Substantia nigra (tissue), 51 donors: ENCODE measurements at places on chromosomes 16 and 17.

- DNase-seq = no peak
Measured at GRCh38 chr17:32258383-32259140, 7.1 kb upstream of the RHBDL3 start.

- DNase-seq = no peak
Measured at GRCh38 chr16:48525201-48526057, 84.6 kb downstream of the N4BP1 start.

- DNase-seq = no peak
Measured at GRCh38 chr17:62163847-62164246, 98.8 kb upstream of the MED13 start.

GRCh38 chr17:76416899-76417298 is 32.5 kb downstream of the SPHK1 start:
- DNase-seq = no peak

DNA sequence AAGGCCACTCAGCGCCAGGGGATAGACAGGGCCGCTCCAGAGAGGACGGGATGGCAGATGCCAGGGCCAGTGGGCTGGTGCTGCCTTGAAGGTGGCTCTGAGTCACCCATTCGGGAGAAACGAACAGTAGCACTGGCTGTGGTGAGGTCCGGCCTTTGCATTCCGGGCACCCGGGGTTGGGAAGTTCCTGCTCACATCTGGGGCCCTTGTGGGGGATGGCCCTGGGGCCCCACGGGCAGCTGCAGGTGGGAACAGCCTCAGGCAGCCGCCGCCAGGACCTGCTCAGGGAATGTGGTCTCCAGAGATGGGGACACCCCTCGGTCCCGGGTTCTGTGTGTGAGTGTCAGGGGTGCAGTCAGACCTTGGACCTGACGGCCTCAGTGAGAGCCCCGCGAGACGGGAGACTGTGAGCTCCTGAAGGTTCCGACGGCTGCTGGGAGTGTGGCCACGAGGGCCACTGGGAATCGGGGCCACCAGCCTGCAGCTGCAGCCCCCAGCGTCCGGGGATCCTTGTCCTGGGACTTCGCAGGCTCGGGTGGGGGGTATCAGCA is 1.4 kb downstream of the CBFA2T3 start:
- no peak for DNase-seq

GRCh38 chr16:88322500-88322970 is 60.2 kb upstream of the ZNF469 start:
- no peak for DNase-seq

- no peak for DNase-seq
Measured at GRCh38 chr17:83155128-83156121, 76.0 kb downstream of the METRNL start.

- DNase-seq = no peak
Measured at GRCh38 chr16:89448656-89449055, 41.7 kb downstream of the ANKRD11 start.

DNA sequence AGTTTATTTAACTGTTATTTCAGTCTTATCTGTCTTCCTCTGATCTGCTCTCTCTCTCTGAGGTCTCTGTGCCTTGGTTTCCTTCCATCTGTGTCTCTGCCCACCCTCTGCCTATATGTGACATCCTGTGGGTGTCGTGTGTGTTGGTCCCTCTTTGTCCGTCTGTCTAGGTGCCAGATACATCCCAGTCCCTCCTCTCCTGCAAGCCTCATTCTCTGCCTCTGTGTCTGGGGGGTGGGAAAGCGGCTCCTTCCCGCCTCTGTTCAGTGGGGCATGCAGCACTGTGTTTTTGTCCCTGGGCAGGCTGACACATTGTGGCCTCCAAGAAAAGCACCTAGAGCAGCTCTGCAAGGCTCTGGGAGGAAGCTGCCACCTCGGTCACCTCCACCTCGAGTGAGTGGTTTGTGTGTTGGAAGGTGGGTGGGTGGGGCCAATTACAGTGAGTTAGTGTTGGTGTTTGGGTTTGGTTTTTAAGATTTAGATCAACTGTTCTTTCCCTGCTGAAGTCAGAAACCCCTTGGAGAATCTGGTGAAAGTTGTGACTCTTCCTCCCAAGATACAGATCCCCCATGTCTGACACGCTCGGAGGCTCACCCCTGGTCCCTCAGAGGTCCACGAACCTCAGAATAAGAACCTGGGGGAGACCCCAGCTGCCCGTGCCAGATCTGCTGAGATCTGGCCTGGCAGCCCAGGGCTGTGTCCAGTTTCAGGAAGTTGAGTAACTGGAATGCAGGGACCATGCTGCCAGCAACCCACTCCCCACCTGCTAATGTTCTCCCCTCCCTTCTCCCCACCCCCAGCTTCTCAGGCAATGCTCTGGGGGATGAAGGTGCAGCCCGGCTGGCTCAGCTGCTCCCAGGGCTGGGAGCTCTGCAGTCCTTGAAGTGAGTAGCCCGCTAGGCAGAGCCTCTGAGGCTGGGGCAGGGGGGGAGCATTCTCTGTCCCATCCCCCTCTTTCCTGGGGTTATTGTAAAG is 50.9 kb upstream of the CPNE2 start:
- DNase-seq = no peak

DNA sequence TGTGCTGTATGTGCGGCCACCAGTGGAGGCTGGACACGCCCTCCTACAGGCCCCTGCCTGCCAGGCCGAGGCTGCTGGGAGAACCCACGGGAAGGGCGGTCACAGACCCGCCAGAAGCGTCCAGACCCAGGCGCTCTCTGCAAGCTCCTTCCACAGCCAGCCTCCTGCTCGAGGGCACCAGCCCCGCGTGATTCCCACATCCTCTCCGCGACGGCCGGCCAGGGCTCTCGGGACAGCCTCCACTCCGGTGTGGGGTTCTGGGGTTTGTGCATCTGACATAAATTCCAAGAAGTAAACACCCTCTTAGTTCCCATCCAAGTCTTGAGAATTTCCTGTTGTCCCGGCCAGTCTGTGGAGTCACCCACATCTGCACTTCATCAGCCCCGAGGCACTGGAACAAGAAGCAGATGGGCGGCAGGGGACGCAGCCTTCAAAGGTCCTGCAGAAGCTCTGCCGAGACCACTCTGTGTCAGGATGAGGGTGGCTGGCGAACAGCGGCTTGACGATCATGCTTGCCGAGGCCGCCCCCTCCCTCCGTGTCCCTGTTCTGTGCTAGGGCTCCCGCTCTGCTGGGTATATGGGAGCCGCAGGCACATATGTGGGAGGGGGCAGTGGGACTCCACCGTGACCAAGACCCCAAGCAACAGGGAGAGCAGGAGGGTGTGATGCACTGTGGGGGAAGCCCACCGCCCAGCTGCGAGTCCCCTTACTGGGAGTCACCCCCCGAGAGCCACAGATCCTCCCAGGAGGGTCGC is 2.4 kb upstream of the TMEM204 start:
- DNase-seq = no peak

- peak; percentile 41 for DNase-seq
Measured at GRCh38 chr16:58128181-58128631, 975 bp downstream of the CFAP20 start.

- DNase-seq = no peak
Measured at GRCh38 chr16:51825779-51826178, 674.7 kb upstream of the SALL1 start.

- no peak for DNase-seq
Measured at GRCh38 chr16:52563767-52564611, 17.0 kb upstream of the TOX3 start.

DNA sequence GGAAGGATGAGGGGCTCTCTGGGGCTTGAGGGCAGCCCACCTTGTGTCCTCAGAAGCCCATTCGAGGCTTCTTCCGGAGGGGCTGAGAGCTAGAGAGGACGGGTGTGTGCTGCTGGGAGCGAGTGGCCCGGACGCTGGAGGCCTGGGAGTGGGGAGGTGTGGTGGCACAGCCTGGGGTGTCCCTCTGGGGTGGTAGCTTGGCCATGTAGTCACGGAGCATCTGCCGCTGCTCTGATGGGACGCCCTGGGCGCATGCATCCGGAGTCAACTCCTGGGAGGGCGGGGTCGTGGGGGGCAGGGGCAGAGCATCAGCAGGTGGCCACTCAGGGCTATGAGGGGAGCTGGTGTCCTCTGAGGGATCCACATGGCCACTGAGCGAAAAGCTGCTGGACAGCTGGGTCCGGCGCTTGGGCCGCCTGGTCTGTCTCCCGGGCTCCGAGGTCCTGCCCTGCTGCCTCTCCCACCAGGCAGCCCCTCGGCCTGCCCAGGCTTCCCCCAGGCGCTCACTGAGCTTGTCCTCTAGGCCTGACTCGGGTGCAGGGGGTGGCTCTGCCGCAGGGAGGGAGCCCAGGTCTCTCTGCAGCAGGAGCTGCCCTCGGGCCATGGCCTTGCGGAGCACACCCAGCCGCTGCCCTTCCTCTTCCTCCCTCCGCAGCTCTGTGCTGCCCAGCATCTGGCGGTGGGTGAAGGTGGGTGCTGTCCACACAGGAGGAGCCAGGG is 7.8 kb downstream of the TAF1C start:
- DNase-seq = no peak

- no peak for DNase-seq
Measured at GRCh38 chr17:82384051-82384729, 12.6 kb downstream of the UTS2R start.

DNA sequence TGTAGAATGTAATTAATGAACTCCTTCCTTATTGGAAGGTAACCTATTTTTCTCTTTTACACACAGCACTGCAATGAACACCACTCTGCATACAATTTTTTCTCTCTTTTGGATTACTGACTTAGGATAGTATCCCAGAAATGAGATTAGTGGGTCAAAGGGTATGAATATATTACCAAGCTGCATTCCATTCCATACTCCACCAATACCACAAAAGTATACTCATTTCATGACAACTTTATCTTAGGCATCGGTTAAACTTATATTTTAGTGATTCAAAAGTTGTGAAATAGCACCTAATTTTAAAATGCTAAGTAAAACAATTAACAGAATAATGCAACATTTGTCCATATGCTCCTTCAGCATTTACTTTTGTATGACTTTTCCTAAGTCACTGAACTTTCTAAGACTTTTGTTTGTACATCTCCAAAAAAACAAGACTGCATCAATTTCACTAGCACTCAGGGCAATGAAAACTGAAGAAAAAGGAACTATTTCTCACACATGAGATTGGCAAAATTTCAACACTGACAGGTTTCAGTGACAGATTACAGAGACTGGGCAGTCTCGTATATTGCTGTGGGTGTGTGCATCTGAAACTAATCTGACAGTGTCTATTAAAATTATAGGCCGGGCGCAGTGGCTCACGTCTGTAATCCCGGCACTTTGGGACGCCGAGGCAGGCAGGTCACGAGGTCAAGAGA is 32.1 kb downstream of the HELZ start:
- DNase-seq = no peak

DNA sequence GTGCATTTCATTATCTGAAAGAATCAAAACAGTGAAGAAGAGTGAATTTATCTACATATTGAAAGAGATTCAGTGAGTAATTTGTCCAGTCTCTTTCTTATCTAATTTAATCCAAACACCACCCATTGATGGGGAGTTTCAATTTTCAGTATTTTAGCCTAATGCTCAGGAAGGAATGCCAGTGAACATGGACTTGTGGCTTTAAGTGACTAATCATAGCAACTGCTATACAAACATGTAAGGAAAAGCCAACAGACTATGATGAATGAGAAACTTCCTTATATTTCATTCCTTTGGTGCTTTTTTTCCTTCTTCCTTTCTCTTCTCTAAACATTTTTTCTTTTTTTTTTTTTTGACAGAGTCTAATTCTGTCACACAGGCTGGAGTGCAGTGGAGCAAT is 885.8 kb downstream of the KCNJ2 start:
- DNase-seq = no peak

- DNase-seq = no peak
Measured at GRCh38 chr16:65950211-65950610, 416.3 kb upstream of the CDH5 start.

- DNase-seq = no peak
Measured at GRCh38 chr17:58611331-58611730, 80.5 kb downstream of the TEX14 start.

- no peak for DNase-seq
Measured at GRCh38 chr17:14616528-14616927, 315.6 kb downstream of the HS3ST3B1 start.

DNA sequence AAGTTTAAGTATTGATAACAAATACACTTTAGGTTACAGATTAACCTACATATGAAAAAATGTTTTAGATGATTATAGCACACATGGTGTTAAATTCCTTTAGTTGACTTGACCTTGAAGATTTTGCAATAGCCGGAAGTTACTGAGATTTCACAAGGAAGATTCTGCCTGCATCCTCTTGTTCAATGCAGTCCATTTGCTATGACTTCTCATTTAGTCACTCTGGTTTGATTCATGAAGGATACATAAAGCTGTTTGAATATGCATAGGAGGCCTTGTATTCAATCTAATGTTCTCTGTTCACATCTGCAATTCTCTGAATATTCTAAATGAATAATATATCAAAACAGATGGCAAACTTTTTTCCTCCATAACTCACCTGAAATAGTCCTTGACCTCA is 870.2 kb upstream of the GOT2 start:
- no peak for DNase-seq

DNA sequence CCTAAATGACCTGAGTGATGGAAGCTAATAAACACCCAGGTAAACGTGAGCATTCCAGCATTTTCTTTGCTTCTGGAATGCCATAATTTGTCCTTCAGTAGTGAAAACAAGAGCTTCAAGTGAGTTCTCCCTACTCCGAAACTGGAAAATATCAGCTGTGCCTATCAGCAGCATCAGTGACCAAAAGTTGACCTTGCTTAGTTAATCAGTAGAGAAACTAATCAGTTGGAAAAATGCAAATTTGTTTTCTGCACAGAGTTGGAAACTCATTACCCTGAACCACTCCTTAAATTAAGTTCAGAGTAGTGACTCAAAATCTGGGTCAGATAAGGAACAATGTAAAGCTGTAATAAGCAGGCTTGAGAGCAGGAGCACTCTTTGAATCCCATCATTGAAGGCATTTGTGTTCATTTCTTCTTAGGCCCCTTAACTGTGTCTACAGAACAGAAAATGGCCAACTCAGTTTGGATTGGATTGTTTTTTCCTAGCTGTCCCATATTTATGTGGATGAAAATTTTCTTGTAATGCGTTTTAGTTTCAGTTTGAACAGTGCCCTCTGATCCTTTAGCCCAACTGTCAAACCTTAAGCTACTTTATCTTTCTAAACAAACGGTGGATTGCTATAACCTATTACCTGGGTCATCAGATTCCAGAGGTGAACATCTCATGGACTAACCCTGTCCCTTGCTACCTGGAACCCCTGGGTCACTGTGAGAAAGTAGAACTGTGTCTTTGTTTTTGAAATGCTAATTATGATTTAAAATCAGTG is 290.4 kb downstream of the TOX3 start:
- no peak for DNase-seq

DNA sequence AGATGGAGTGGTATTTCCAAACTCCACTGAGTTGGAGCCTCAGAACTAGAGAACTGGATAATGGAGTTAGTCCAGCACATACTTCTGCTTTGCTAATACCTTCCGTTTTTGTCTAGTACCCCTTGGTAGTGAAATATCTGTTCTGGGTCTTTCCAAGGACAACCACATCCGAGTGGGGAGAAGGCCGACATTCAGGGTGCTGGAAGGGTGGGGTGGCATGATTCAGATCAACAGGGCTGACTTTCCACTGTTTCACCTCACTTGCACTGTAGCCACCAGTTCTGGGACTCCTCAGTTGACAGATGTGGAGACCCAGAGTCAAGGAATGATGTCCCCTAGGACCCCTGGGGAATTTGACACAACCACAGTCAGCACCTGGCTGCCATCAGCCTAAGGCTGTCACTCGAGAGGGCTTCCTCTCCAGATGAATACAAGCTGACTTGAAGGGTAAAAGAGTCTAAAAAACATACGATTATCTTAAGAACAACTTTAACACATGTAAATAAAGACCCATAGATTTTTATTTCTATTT is 84.8 kb upstream of the HNF1B start:
- DNase-seq = no peak

- no peak for DNase-seq
Measured at GRCh38 chr17:12940699-12941098, 77.1 kb downstream of the ELAC2 start.

GRCh38 chr16:11742093-11742535 is 543 bp downstream of the TXNDC11 start:
- peak; percentile 48 for DNase-seq
